Occipital lobe (tissue), 3 donors: ENCODE measurements at places on chromosomes 13 and 19.

DNA sequence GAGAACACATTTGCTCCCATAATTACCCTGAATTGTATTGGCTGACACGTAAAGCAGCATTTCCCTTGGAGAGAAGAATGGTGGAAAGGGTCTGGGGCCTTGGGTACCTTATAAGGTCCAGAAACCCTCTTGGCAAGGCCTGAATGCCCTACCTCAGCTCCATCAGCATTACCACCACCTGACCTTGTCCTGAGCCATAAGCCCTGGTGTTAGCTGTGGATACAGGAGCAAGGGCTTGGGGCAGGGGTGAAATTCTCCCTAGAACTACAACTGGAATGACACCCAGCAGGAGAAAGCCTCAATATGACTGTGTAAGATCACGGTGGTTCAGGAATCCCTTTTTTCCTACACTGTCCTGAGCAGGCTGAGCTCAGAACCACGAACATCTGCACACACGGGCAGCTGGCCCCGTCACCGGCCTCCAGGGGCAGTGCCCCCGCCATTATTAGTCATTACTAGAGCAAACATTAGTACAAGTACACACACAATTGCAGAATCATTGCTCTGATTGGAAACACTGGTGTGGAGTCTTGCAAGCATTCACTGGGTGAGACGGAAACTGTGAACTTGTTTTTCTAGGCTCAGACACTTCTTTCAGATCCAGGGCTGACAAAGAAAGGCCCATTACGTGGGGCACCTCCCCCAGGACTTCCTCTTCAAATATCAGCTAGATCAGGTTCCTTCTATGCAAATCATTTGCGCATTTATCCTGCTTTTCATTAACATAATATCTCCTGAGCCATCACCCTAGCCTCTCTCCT is 26.8 kb upstream of the MTIF3 start:
- no peak for DNase-seq

GRCh38 chr13:108983273-108983672 is 353.9 kb downstream of the MYO16 start:
- DNase-seq: no peak

- DNase-seq: peak; percentile 19
Observed at GRCh38 chr19:4477034-4477801, 5.1 kb downstream of the HDGFL2 start.

DNA sequence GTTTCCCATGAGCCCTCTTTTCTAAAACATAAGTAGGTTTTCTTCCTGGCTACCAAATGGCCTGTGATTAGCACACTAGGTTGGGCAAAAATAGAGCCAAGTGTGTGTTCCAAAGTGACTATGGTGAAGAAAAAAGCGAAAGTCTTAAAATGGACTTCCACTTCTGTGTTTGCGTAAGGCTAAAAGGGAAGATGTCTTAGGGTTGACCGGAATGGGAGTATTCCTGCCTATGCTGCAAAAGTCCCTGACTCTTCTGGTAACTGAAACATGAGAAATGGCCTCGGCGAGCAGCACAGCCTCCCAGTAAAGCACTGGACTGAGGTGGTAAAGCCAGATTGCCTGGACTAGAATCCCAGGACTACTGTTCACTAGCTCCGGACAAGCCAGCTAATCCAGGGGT is 2.4 kb upstream of the FPR1 start:
- no peak for DNase-seq
